ENCODE measurements at places on chromosomes 2 and 18.

GRCh38 chr18:5979971-5980457, 84.7 kb upstream of the TMEM200C start:
- no peak for DNase-seq

- DNase-seq, result no peak
These were observed 117.3 kb downstream of the DPP4 start for GRCh38 chr2:161956738-161957137.

GRCh38 chr2:57550912-57551311, 495.7 kb upstream of the VRK2 start:
- no peak for DNase-seq

DNA sequence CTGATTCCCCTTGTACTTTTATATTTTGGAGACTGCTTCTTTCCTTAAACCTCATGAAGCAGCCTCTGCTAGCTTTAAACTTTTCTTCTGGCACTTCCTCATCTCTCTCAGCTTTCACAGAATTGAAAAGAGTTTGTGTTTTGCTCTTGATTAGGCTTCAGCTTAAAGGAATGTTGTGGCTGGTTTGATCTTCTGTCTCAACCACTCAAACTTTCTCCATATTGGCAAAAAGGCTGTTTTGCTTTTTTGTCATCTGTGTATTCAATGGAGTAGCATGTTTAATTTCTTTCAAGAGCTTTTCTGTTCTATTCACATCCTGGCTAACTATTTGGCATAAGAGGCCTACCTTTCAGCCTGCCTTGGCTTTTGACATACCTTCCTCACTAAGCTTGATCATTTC, 36.3 kb upstream of the MSTN start:
- no peak for DNase-seq

DNA sequence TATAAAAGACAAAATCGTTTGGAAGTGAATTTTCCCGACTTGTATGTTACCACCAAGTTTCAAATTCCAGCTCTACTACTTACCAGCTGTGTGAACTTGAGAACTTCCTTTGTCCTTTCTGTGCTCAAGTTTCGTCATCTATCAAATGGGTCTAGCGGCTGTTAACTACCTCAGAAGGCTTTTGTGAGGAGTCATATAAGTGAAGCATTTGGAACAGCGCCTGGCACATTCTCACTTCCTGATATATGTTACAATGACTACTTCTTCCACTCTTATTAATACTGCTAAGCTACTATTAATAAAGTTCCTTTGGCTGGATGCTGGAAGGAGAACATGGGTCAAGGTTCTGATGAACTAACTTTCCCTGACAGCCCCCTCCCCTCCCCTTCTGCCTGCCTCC, 104.5 kb downstream of the MEIS1 start:
- DNase-seq, result no peak
